ENCODE measurements at places on chromosomes 12 and 14. TPM values are rescaled to one million over a fixed set of nuclear protein-coding genes. Genes with fewer than 3 reads are reported as not detected.

GRCh38 chr14:24990773-24991172 is 59.2 kb downstream of the STXBP6 start:
- DNase-seq: no peak

- DNase-seq: no peak
These were observed 39.0 kb downstream of the CHST11 start for GRCh38 chr12:104495786-104496185.

DNA sequence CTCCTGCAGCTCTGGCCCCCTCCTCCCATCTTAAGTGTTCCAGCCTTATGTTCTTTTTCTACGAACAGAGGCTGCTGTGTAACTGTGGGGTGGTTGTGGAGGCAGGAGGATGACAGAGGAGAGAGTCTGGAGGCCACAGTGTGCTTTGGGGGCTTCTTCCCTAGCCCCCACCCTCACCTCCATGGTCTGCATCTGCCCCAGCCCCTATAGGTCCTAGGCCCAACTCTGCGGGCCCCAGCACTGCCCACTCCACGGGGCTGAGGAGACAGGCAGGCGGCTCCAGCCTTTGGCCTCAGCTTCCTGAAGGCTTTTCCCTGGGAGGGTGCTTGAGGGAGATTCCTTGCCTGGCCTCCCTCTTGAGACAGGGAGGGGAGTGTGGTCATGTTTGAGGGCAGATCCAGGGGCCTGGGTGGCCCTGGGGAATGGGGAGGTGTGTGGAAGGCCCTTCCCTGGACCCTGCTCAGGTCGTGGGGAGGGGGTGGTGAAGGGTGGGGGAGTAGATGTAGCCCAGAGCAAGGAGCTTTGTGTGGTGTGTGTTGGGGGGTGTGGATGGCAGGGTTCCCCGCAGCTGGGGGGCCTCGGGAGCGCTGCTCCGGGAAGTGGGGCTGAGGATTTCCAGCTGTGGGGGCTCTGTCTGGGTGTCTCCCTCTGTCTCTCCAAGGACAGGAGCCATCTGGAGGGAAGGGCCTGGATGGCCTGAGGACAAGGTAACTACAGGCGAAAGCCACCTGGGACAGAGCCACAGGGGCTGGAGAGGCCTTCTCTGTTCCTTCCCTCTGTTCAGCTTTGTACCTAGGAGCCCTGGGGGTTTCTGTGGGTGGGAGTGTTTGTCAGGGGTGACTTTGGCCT is 1.1 kb downstream of the SMIM41 start:
- no peak for DNase-seq

CD9 gene
- 47.0 TPM for total RNA-seq

SPRYD3 gene
- 23.2 TPM for total RNA-seq

- DNase-seq: no peak
These were observed 116.2 kb downstream of the BBS10 start for GRCh38 chr12:76232013-76232412.

PKP2 gene
- total RNA-seq: 7.2 TPM

DNA sequence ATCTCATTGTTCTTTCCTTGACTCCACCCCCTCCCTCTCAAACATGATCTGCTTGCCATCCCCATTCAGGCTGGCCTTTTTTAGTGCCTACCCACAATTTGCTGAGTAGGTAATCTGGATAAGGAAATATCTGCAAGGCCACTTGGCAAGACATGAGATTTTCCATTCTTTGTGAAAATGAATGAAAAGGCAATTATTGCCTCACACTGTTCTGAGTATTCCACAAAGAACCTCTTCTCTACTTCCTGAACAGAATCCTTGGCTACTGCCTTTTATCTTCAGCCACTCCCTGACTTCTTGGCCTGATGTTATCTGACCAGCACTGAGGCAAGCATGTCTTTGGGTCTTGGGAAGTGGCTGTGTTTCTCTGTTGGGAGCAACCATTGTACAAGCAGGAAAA is 263.2 kb upstream of the ATP2B1 start:
- no peak for DNase-seq

DNA sequence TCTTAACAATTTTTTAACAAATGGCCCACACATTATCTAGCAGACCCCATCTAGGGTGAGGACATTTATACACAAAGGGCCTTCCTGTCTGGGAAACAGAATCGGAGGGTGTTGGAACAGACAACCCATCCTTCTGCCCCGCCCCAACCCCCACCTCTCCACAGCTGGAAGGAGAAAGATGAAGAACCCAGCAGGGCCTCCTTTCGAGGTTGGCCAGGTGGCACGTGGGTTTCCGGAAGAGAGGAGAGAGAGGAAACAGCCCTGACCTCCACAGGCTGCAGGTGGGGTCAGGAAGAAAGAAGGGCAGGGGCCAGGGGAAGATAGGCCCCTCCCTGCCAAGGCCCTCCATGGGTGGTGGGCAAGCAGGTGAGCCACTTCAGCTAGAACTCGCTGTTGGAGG is 57.2 kb downstream of the LRRC74A start:
- DNase-seq: no peak

- no peak for DNase-seq
These were observed 83.5 kb downstream of the PAPOLA start for GRCh38 chr14:96585672-96586013.

DNA sequence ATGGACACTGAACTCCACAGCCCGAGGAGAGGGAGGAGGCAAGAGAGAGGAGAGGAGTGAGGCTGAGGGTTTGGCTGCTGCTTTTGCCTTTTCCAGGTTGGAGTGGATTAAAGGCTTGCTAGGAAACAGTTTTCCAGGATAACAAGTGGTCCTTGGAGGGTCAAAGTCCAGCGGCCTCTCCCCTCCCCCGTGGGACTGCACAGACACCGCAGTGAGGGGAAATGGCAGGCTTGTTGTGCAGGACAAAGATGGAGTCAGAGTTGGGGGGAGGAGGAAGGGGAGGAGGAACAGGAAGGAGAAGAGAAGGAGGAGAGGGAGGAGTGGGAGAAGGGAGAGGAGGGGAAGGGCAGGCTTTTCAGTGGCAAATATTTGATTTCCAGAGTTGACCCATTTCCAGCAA is 245.5 kb downstream of the RBM19 start:
- no peak for DNase-seq

- DNase-seq: no peak
These were observed 64.9 kb upstream of the FAM181A start for GRCh38 chr14:93862265-93862664.

GRCh38 chr12:57429473-57430111 is 1.3 kb downstream of the R3HDM2 start:
- DNase-seq: no peak

- peak; percentile 30 for DNase-seq
These were observed 135.0 kb downstream of the ANO6 start for GRCh38 chr12:45350861-45351260.

DNA sequence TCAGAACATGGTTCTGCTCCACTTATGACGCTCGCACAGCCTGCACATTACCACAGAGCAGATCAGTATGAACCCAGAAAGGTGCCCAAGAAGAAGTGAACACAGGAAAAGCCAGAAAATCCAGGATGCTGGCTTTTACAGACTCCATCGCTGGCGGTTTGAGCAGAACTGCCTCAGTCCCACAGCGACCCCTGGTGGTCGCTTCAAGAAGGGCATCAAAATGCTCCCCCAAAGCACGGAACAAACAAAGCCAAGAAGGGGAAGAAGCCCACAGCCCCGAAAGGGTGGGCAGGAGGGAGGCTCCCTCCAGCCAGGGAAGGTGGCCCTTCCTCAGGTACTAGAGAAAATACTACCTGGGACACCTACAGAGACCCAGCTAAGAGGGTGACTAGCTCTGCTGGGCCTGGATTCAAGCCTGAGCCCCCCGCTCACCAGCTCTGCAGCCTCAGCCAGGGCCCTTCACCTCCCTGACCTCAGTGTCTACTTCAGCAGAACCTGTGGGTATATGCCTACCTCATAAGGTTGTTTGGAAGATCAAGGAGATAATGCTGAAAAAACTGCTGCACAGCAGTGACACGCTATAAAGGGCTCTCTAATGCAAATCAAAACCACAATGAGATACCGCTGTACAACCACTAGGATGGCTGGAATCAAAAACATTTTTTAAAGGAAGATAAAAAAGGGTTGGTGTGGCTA is 98.1 kb downstream of the NCOR2 start:
- no peak for DNase-seq

RHNO1 gene
- 4.9 TPM for total RNA-seq

GRCh38 chr12:25308756-25309155 is 58.0 kb upstream of the KRAS start:
- no peak for DNase-seq

DNA sequence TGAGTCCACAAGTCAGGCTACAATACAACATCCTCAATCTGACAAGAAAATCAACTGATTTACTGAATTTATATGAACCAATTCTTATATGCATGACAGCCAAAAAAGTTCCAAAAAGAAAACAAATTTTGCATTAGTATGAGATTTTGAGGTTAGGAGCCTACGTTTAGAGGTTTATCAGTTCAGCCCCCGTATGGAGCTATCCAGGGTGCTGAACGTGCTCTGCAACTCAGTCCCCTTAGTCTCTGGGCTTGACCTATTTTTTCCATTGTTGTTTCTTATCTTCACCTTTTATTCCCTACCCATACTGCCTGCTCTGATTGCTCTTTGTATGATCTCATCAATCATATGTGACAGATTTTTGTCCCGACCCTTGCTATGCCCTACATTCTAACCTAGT is 693.0 kb downstream of the NRXN3 start:
- no peak for DNase-seq

- DNase-seq: no peak
These were observed 43.3 kb downstream of the NCKAP5L start for GRCh38 chr12:49784756-49785409.

DNA sequence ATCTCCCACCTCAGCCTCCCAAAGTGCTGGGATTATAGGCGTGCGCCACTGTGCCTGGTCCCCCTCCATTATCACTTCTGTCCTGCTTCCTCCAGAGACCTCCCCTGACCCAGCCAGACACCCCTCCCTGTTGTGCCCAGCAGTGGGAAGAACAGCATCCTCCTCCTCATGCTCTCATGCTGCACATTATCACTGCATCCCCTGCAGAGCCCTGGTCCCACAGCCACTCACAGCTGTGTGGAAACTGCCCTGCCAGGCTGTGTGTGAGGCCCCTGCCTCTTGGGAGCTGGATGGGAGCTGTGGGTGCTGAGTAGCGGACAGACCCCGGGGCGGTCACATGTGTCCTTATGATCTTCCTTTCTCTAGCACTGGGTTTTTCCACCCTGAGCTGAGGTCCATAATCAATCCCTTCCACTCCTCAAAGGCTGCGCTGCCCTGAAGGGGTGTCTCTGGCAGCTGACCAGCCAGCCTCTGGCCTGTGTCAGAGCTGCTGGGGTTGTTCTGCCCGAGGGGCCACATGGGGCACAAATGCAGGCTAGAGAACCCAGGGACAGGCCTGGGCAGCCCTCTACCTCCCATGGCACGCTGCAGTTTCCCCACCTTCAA is 9.2 kb downstream of the HIP1R start:
- no peak for DNase-seq

RAD51AP1 gene
- 1.7 TPM for total RNA-seq

DNA sequence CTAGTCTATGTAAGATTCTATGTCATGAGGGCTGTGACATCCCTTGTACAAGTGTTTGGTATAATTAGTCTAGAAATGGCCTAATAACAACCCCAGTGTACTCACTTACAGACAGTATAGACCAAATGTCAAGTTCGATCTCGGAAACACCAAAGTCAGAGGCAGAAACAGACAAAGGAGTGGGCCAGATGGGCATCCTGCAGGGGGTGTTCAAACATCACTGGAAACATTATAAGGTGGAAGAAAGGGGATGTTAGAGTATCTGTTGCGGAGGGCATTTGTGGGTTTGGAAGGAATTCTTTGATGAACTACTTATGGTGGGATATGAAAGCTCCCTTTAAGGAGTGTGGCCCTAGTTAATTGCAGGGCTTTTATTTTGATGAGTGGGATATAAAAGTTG is 134.6 kb downstream of the ESR2 start:
- no peak for DNase-seq

DNA sequence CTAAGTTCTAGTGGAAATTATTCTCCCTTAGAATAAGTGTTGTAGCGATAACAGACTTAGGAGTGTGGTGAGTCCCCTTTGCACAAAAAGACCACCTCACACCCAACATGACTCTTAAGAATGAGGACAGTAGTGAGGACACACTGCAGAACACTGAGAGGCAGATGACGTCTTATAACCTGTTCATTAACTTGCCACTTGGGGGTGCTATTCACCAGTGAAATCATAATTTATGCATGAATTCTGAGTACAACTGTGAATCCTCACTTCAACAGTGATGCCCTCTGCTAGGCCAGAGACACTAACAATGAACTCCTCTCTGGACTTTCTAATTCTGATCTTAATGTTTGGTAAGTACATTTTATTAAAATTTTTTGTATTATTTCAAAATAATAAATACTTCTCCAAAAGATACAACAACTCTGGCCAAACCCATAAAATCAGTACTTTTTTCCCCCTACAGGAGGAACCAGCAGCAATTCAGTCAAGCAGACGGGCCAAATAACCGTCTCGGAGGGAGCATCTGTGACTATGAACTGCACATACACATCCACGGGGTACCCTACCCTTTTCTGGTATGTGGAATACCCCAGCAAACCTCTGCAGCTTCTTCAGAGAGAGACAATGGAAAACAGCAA is 274.7 kb downstream of the DAD1 start:
- DNase-seq: no peak

HSPA2 gene
- 111 TPM for total RNA-seq

CCDC85C gene
- total RNA-seq: 32.8 TPM

GRCh38 chr14:70018230-70018629 is 139.0 kb downstream of the SMOC1 start:
- no peak for DNase-seq

- DNase-seq: no peak
These were observed 438.5 kb downstream of the LRIG3 start for GRCh38 chr12:58481811-58482210.

DNA sequence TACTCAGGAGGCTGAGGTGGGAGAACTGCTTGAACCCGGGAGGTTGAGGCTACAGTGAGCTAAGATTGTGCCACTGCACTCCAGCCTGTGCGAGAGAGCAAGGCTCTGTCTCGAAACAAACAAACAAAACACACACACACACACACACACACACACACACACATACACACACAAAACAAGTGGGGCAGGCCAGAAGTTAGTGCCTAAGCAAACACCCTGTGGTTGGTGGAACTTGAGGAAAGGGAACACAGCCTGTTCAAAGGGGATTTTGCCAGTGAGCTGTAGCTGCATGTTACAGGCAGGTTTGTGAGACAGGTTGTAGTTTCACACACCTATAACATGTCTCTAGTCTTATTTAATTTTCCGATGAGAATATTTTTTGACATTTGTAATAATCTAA is 175.3 kb upstream of the CLEC14A start:
- no peak for DNase-seq

RFLNA gene
- total RNA-seq: 0.22 TPM

- no peak for DNase-seq
These were observed 469.5 kb downstream of the VRK1 start for GRCh38 chr14:97266653-97267052.

DNA sequence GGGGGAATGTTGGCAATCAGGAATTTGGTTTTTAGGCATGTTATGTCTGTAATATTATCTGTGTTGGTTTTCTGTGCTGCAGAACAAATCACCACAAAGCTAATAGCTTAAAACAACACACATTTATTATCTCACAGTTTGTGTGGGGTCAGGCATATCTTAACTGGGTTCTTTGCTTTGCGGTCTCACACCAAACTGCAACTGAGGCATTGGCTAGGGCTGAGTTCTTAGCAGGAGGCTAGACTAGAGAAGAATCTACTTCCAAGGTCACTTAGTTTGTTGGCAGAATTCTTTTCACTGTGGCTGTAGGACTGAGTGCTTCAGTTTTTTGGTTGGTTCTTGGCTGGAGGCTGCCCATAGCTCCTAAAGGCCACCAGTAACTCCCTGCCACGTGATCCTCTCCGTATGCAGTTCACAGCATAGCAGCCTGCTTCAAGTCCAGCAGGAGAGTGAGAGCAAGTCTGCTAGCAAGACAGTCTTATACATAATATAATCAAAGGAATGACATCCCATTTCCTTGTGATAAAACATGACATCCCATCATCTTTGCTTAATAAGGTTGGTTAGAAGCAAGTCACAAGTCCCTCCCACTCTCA is 21.6 kb downstream of the ATF1 start:
- no peak for DNase-seq

All from gastrocnemius medialis (tissue), 4 donors.